Ovary (tissue), 10 donors: ENCODE measurements at places on chromosomes 4 and X. TPM values are rescaled to one million over a fixed set of nuclear protein-coding genes. Genes with fewer than 3 reads are reported as not detected.

CLDN34 gene
- 0.82 TPM for total RNA-seq

PNCK gene
- total RNA-seq = 0.51 TPM

DNA sequence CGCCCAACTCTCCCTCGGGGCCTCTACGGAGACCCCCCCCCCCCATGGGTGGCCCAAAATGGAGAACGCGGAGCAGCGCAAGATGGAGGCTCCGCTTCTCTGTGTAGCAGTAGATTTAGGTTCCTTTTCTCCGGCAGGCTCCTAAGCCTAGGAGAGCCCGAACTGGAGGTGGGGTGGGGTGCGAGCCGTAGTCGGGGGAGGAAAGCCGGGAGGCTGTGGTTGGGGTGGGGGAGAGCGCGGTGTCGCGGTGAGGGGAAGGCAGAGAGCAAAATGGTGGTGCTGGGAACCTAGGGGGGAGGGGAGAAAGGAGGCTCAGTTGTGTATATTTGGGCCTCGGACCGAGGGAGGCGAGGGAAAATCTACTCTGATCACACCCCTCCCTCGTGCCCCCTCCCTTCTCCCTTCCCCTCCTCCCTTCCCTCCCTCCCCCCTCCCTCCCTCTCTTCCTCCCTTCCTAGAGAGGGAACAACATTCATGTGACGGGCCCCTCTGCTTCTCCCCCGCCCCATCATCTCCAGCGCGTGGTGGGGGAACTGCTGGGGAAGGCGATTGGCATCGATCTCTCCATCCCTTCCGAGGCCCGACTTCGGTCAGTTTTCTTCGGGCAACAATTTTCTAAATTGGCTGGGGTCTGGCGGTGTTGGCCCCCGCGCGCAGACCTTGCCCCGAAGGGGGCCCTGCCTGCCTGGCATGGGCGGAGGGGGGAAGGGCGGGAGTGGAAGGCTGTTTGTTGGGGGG, at the start of gene STAG2:
TSS of gene STAG2 (plus strand) at position 439 of the 738 bp plus-strand sequence. CDS start 60,922 bp downstream, outside the sequence.
- peak; percentile 76 for DNase-seq

CT47B1 gene
- total RNA-seq = not detected

SMIM31 gene
- total RNA-seq = not detected

DNA sequence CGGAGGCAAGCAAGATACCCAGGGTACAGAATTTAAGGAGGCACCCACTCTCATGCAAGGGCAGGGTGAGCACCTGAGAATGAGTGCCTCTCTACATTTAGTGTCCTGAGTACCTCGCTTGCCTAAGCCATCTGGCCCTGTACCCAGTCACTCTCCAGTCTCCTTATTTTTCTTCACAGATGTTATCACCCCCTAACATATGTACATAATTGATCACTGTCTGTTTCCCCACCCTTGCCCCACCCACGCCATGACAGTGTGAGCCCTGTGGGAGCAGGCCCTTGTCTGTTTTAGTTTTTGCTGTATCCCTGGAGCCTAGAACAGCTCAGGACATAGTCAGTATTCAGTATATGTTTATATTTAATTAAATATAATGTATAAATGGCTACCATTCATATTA, 113.6 kb downstream of the SPRY1 start:
- DNase-seq = no peak

- DNase-seq = no peak
Observed at GRCh38 chrX:129553619-129554288, 13.7 kb downstream of the OCRL start.

DNA sequence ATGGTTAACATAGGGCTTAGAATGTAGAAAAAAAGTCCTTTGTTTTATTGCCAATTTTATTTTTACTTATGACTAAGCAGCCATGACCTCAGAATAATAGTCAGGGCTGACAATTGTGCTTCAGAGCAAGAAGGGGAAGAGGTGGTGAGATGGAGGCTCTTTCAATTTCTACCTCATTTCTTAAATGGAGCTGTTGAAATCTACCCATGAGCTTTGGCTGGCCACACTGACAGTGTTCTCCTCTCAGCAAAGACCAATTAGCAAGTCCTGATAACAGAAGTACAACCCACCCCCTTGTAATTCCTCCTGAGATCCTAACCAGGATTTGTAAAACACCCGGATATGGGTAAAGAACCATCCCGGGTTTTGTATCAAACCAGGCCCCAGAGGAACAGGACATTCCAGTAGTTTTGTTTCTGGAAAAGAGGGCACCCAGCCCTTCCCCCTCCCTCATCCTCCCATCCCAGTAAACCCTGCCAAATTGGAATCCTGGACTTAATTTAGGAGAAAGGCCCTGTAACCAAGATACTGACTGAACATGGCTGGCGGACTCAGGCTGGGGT, at the start of gene HEPH:
TSS of gene HEPH (plus strand) at position 399 of the 563 bp plus-strand sequence. CDS start 6,324 bp downstream, outside the sequence.
- peak; percentile 37 for DNase-seq

GRCh38 chr4:26780539-26780938, 80.1 kb upstream of the STIM2 start:
- no peak for DNase-seq

- no peak for DNase-seq
Observed at GRCh38 chr4:1061056-1061700, 49.8 kb downstream of the FGFRL1 start.

SH3RF1 gene
- 22.3 TPM for total RNA-seq

DNA sequence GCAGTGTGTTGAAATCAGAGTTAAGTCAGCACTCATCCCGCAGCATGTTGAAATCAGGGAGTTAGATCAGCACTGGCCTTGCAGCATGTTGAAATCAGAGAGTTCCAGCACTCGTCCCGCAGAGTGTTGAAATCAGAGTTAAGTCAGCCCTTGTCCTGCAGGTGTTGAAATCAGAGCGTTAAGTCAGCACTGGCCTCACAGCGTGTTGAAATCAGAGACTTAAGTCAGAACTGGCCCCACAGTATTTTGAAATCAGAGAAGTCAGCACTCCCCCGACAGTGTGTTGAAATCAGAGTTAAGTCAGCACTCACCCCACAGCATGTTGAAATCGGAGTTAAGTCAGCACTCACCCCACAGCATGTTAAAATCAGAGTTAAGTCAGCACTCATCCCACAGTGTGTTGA, 10.9 kb upstream of the UVSSA start:
- DNase-seq = no peak

DNA sequence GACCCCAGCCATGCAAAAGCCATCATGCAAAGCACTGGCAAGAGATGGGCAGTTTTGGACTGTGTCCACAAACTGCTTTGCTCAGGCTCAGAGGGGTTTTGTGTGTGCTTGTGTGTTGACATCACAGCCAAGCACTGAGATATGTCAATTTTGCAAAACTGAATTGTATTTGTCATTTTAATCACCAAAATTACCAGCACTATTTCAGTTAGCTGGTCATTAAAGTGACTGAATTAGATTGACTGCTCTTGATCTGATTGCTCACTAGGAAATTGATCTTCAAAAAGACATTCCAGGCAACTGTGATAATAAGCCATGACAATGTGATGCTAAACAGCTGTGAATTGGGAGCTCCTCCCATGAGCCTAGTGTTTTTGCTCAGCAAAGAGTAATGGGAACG, 337.3 kb upstream of the GNPDA2 start:
- DNase-seq = no peak

ATP6AP2 gene
- 63.2 TPM for total RNA-seq

ARR3 gene
- not detected for total RNA-seq

DNA sequence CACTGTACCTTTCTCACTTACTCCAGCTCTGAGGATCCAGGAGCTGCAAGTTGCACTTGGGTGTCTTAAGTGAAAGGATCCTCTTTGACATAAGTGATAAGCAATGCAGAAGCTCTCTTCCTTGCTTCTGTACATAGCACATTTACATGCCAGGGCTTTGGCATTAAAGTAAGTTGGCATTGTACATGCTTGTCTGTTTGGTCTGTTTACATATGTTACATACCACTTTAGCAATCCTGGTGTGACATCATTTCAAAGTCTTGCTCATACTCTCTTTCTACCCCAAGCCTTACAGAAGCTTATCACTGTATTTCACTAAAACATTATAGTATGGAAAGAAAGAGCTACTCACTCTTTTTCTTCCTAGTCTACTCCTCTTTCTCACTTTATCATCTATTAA, 2548.3 kb downstream of the ARAP2 start:
- DNase-seq = no peak

DNA sequence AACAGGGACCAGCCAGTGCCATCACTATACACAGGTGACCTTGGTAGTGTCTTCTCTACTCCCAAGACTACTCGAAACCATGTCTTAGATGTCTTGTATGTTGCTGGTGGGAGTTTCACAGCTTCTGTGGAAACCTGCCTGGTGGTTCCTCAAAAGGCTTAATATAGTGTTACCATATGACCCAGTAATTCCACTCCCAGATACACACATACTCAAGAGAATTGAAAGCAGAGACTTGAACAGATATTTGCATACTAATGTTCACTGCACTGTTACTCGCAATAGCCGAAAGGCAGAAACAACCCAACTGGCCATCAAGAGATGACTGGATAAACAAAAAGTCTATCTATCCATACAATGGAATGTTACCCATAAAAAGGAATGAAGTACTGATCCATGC, 3.1 kb downstream of the TFDP3 start:
- DNase-seq = no peak

- no peak for DNase-seq
Observed at GRCh38 chrX:78769946-78770345, 22.4 kb downstream of the LPAR4 start.

DNA sequence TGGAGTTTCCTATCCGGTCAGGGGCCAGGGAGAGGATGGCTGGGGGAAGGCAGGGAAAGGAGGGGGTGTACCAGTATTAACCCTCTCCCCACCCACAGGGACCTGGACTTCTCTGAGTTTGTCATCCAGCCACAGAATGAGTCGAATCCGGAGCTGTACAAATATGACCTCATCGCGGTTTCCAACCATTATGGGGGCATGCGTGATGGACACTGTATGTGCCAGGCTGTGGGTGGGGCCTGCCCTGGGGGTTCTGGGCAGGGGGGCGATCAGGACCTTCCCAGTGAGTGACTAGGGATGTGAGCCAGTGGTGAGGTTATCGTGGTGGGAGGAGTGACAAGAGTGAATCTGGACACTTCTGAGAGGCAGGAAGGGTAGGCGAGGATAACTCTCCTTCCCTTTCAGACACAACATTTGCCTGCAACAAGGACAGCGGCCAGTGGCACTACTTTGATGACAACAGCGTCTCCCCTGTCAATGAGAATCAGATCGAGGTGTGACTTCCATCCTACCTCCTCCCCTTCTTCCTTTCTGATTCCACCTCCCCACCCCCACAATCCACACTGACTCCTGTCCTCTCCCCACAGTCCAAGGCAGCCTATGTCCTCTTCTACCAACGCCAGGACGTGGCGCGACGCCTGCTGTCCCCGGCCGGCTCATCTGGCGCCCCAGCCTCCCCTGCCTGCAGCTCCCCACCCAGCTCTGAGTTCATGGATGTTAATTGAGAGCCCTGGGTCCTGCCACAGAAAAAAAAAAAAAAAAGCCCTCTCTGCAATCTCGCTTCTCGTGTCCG, 14.6 kb downstream of the USP11 start:
- DNase-seq = no peak

DNA sequence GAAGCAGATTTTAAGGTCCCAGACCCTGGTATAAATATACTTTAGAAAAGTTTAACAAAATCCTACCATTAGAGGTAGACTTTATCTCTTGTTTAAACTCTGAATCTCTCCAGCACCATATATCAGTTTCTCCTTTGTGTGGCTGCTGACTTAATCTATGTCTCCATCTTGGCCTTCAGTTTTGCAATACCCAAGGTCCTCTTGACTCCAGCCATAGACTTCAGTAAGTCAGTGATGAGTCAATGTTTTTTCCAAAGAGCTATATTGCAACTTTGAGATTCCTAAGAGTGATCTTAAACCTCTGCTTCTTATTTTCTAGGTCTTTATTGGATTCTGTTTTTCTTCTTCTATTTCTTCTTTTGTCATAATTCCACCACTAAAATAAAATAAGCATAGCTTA, 50.8 kb upstream of the ADGRL3 start:
- no peak for DNase-seq

GRCh38 chr4:119329835-119330620, 8.1 kb upstream of the FABP2 start:
- DNase-seq = no peak

DNA sequence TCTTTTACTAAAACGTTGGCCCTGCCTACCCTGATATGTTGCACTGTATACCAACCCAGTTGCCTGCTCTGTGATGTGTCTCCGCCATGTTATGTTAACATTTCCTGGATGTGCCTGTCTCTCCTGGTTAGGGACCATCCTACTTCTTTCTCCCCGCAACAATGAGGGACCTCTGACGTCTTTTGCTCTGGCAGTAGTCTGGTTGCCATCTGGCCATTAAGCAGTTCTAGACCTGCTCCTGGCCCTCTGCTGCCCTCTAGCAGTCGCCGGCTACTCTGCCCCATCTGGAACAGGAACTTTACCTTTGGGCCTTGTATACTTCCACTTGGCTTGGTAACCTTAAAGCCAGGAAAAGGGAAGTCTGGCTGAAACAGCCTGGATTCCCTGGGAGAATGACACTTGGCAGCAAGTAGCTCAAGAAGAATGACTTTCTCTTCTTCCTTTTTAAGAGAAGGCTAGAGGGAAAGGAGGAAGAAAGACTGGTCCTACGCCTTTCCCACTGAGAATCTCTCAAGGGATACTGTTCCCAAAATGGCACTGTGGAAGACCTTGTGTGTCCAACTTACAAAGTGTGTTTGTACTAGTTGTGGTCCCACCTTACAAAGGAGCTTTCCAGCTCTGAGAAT, 63.5 kb downstream of the GPC3 start:
- DNase-seq = no peak

DNA sequence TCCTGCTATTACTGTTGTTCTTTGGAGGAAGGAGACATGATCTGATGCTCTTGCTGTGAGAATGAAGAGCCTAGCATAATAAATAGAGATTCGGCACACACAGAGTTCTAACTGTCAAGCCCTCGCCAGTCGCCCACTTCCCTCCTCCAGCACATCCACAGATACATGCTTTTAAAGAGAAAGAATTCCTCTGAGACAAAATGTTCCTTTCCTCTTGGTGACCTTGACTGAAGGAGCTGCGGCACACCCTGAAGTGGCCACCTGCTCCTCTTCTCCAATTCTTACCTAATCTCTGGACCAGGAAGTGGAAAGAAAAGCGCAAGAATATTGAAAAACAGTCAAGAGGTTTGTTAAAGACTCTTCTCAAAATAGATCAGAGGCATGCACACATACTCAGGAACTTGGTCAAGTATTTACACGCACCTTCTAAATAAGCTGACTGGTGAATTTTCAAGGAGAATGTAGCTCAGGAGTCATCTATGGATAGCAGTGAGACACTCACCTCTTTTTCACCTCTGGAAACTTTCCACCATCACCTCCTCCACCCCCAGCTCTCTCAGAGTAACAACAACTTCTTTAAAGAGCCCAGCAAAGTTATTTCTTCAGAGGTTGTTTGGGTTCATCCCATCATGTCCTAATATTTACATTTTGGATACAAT, 95.4 kb downstream of the PARM1 start:
- DNase-seq = no peak

DNA sequence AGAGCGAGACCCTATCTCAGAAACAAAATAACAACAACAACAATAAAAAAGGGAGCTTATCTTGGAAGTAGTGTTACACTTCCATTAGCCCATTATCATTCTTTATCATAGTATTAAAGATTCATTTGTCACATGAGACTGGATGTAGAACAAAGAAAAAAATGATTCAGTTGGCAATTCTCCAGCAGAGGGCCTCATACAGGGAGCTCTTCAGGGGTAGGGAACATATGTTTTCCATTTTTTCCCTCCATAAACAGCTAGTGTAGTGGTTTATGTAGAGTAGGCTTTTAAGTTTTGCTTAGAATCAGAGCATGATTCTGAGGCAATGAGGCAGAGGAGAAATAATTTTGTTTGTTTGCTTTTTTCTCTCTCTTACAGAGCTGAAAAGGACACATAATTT, 5.8 kb downstream of the CPE start:
- DNase-seq = no peak
